Psoas muscle (tissue), 8 donors: ENCODE measurements at places on chromosomes 7 and 10. TPM values are rescaled to one million over a fixed set of nuclear protein-coding genes. Genes with fewer than 3 reads are reported as not detected.

Gene PTPRZ1
- not detected for total RNA-seq

- DNase-seq, result no peak
These were observed 68.1 kb downstream of the TNS3 start for GRCh38 chr7:47513741-47514241.

DNA sequence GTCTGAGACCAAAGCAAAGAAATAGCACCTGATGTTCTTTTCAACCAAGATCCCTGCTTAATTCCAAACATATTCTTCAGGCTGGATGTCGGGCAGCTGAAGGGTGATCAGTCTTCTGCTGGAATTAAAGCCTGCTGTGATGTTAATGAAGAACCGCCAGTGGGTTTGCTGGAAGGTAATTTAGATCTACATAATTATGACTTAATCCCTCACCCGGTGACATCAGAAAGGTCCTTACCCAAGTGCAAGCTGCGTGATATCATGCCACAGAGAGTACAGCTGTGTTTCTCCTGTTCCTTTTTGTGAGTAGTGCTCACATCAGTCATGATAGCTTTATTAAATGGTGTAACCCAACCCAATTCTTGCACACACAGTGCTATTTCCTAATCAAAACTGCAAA lies 29.1 kb upstream of the LRGUK start:
- DNase-seq, result no peak

- no peak for DNase-seq
These were observed 97.2 kb upstream of the DKK1 start for GRCh38 chr10:52216852-52217251.

DNA sequence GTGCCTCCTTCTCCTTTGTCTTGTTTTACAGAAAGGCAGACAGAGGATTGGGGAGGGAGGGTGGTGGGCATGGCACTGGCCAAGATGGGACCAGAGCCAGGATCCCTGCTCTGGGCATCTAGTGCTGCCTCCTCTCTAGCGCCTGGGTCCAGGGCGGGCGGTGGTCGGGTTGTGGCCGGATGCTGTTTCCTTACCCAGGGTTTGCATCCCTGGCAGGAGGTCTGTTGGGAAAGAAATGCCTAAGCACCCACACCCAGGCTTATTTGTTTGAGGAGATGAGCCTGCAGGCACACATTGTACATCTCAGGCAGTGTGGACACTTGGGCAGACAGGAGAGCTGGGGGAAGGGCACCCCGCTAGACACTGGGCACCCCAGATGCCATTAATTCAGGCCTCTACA lies 102.3 kb upstream of the PCBD1 start:
- no peak for DNase-seq
